A375 (cell line): ENCODE measurements at places on chromosomes 11 and 22. TPM values are rescaled to one million over a fixed set of nuclear protein-coding genes. Genes with fewer than 3 reads are reported as not detected.

Gene OR51B5
- total RNA-seq, result 15.1 and 23.2 TPM in 2 replicates

Gene CCDC188
- total RNA-seq, result 3.2 and 3.3 TPM in 2 replicates

Gene LARGE1
- total RNA-seq, result 1.4 TPM in 2 replicates

Gene KREMEN1
- 1.6 and 1.7 TPM in 2 replicates for total RNA-seq

Gene SLC25A1
- 76.6 and 94.2 TPM in 2 replicates for total RNA-seq

Gene H19
- total RNA-seq, result 5.2 and 9.5 TPM in 2 replicates

Gene RPL27A
- total RNA-seq, result 1,933 and 1,952 TPM in 2 replicates

Gene NOL12
- total RNA-seq, result 52.5 and 60.5 TPM in 2 replicates
